NCI-H69 (cell line): ENCODE measurements at places on chromosomes 16 and 17.

GRCh38 chr16:72210555-72210954 lies 38.6 kb upstream of the PMFBP1 start:
- peak; percentile 66 for DNase-seq

- no peak for DNase-seq
Measured at GRCh38 chr17:82053130-82053529, 1.4 kb downstream of the GPS1 start.

DNA sequence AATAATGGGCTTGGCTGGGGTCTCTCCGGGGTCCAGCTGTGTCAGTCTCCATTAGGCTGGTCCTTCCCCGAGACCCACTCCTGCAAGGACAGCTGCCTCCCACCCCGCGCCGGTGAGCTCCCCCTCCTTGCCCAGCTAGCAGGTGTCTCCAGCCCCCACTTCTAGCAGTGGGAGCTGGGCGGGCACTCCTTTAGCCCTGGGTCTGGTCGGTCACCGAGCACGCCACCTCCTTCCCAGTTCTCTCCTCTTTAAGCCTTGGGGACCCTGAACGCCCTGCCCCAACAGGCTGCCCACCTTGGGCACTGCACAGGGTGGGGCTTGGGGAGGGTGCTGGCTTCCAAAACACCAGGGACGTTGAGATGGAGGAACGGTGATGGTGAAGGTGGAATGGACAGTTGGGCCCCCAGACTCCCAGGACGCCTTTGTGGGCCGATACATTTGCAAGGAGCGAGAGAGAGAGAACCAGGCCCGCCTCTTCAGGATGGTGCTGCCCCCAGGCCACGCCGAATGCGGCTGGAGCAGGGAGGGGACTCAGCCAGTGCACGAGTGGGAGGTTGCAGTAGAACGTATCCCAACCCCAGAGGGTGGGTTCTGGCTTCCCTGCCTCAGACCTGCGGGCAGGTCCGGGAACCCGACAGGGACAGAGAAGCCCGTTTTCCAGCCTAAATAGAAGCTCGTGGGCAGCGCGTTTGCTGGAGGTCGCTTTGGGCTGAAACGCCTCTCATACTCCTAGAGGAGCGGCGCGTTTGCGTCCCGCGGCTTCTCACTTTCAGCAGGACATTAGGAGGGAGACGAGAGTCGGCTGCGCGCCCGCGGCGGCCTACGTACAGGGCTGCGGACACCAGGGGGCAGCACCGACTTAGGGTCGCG lies 10.7 kb downstream of the TBX2 start:
- peak; percentile 89 for DNase-seq

GRCh38 chr16:68369168-68369567 lies 58.3 kb downstream of the PRMT7 start:
- no peak for DNase-seq
